ENCODE measurements at places on chromosomes 3 and 15.
A peak's percentile ranks its signal among the peaks of the same experiment; 100 is the strongest.

- no peak for DNase-seq
Measured at GRCh38 chr3:14262212-14262611, 83.6 kb downstream of the LSM3 start.

GRCh38 chr3:28905798-28906197 is 375.1 kb upstream of the RBMS3 start:
- no peak for DNase-seq

GRCh38 chr3:144308396-144308795 is 336.8 kb downstream of the DIPK2A start:
- DNase-seq: no peak

- DNase-seq: no peak
Measured at GRCh38 chr15:72872066-72872845, 88.7 kb upstream of the ADPGK start.

- DNase-seq: no peak
Measured at GRCh38 chr3:177930771-177931170, 605.5 kb upstream of the KCNMB2 start.

GRCh38 chr3:42839616-42840015 is 30.4 kb downstream of the ACKR2 start:
- peak; percentile 43 for DNase-seq

- DNase-seq: no peak
Measured at GRCh38 chr3:167666563-167666962, 12.8 kb upstream of the WDR49 start.

DNA sequence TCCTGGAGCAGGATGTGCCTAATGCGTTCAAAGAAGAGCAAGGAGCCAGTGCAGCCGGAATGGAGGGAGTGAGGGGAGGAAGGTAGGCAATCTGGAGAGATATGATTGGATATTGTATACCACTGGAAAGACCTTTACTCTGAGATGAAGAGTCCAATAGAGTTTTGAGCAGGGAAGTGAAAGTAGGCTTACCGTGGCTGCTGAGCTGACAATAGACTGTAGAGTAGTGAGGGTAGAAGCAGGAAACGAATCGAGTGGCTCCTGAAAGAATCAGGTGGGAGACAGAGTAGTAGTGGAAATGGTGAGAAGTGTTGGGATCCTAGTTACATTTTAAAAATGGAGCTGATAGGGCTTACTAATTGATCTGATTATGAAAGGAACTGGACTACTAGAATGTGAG is 51.8 kb upstream of the NUDT16 start:
- DNase-seq: no peak

GRCh38 chr3:118900737-118901525 is 133.7 kb downstream of the IGSF11 start:
- no peak for DNase-seq

GRCh38 chr15:100695048-100695447 is 92.7 kb downstream of the ASB7 start:
- DNase-seq: no peak

- DNase-seq: no peak
Measured at GRCh38 chr3:98259-98654, 98.3 kb upstream of the CHL1 start.

GRCh38 chr3:165434516-165434915 is 238.3 kb upstream of the SLITRK3 start:
- DNase-seq: no peak

- DNase-seq: peak; percentile 54
Measured at GRCh38 chr3:183131735-183132134, 30.8 kb downstream of the LAMP3 start.

GRCh38 chr3:188119846-188120245 is 34.1 kb upstream of the LPP start:
- DNase-seq: no peak

DNA sequence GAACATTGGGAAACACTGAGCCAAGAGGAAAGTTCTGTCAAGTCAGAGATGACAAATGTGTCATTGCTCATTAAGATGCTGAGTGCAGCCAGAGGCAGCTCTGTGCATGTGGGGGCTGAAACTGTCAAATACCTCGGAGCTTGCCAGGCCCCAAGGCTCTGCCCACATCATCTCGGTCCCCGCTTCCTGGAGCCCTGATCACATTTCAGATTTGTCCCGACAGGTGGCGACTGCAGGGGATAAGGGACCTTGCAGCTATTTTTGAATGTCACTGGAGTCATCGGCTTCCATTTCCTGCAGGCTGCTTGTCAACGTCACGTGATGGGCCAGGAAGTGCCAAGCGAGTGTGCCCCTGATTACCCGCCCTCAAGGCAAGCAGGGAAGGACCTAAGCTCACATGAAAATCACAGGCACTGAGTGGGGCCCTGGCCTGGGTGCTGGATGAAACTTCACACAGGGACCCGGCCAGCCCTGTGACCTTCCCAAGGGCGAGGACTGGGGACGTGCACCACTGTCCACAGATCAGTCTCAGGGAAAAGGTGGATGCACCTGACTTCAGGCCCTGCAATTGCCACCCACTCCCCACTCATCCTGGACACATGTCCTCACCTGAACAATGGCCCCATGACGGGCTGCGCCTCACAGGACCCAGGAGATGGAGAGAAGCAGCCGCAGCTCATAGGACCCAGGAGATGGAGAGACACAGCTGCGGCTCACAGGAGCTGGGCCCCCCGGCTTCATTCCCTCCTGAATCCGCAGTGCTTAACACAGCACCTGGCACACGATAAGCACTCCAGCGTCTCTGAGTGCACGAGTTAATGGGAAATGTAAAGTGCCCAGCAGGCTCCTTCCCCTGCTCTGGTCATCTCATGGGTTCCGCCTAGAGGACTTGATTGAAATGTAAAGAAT is 73.4 kb downstream of the NUP210 start:
- peak; percentile 79 for DNase-seq

DNA sequence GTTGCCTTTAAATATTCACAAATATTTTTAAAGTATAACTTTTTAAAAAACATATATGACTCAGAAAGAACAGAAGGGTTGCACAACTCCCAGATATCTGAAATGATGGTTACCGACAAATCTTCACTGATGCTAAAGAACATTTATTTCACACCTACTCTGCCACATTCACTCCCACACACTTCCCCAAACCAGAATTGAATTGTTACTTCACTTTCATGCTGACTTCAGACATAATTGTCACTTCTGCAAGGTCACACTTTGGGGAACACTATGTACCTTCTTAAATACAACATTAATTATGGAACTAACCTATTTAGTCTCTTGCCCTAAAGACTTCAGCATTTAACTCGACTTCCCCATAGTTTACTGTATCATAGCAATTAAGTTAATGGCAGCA is 795.1 kb downstream of the FHIT start:
- no peak for DNase-seq

- peak; percentile 77 for DNase-seq
Measured at GRCh38 chr15:90201130-90201943, at the start of gene SEMA4B. Gene SEMA4B (plus strand): TSS chr15:90201330. CDS start chr15:90201579, 249 bp downstream.

- no peak for DNase-seq
Measured at GRCh38 chr3:179973931-179974361, 62.8 kb downstream of the PEX5L start.

- no peak for DNase-seq
Measured at GRCh38 chr3:100195375-100195774, 65.4 kb upstream of the TBC1D23 start.

DNA sequence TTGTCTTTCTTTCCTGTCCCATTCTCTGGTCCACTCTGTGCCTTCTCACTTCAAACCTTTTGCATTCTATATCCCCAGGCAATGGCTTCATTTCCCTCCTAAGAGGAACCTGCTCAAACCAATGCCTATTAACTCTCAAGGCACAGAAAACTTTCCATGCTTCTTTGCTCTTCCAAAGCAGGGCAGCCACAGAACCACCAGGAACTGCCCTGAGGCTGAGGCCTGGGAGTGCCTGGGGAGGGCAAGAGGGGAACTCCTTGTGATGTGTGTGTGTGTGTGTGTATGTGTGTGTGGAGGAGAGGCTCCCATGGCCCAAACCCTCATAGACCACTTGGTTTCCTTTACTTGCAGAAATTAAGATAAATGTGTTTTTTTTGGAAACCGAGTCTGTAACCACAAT is 14.1 kb upstream of the PGPEP1L start:
- no peak for DNase-seq

- no peak for DNase-seq
Measured at GRCh38 chr3:173703771-173704170, 306.2 kb downstream of the NLGN1 start.

DNA sequence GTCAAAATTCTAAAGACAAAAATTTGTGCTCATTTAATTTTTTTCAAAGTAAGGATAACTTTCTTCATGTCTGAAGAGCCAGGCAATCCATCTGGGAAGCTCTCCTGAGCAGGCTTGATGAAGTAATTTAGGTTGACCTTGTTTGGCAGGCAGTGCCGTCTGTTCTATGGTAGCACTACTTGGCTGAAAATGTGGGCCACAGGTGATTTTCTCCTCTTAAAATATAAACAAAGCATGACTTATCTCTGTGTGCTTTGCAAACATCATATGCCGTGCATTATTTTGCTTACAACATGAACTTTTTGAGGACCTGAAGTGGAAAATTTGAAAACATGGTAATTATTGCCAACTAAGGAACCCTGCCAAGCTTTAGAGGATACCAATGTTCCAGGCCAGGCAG is 143.2 kb downstream of the RAP2B start:
- no peak for DNase-seq

- DNase-seq: no peak
Measured at GRCh38 chr3:69868841-69869420, 129.7 kb downstream of the MITF start.

DNA sequence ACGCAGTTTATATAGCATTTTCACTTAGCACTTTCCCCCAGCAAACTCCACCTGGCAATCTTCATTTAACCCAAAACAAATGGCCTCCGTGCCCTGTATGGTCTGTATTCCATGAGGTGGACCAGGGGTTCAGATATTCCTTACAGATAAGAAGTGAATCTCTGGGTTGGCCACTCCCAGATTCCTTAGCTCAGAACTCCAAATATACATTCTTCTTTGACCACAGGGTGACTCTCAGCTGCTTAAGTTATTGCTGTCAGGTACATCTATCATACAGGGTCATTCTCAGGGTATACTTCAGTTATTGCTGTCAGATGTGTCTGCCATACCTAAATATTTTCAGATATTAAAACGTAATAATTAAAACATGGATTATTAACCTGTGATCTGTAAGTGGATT is 229.8 kb downstream of the TBL1XR1 start:
- no peak for DNase-seq

GRCh38 chr3:143147707-143148106 is 28.1 kb downstream of the CHST2 start:
- DNase-seq: no peak

DNA sequence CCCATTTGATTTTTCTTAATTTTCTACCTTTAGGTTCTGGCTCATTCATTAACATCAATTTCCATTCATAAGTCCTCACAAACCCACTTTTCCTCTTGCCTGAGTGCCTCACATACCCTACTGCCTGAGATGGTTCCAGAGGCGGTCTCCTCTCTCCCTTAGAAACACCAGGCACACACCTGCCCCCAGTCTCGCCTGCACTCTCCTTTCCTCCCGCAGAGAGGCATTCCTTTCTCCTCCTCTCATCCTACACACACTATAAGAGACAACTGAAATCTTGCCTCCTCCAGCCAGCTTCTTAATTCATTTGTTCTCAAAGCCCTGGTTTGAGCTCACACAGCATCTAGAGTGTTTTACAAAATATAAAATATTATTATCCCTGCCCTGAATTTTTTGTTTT is 27.5 kb downstream of the TF start:
- DNase-seq: no peak

- no peak for DNase-seq
Measured at GRCh38 chr3:23952646-23953045, 7.6 kb downstream of the NR1D2 start.

DNA sequence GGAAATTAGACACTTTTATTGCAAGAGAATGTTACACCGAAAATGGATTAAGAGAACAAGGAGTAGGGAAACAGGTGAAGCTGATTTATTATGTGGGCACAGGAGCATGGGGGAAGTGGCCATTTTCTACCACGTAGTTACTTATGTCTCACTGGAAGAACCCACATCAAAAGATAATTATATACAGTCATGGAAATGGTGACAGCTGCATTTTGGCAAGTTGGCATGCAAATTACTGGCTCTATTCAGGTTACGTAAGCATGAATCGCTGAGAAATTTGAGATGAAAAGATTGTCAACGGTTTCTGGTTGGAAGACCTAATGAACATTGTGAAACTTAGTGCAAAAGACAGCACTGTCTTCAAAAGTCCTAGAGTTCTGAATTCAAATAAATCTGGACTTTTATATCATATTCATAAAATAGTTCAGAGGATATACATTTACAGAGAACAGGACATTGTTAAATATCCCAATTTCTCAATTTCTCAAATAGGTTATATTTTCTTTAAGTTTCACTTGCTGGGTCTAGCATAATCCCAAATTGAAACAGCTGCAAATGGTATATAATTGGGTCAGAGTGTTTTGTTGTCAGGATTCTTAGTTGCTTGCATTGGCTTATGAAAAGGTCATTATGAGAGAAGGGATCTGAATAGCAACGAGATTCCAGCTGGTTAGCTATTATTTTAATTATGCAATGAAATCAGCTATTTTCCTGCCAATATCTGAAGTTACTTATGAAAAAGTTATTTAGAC is 567.8 kb downstream of the ZPLD1 start:
- no peak for DNase-seq

DNA sequence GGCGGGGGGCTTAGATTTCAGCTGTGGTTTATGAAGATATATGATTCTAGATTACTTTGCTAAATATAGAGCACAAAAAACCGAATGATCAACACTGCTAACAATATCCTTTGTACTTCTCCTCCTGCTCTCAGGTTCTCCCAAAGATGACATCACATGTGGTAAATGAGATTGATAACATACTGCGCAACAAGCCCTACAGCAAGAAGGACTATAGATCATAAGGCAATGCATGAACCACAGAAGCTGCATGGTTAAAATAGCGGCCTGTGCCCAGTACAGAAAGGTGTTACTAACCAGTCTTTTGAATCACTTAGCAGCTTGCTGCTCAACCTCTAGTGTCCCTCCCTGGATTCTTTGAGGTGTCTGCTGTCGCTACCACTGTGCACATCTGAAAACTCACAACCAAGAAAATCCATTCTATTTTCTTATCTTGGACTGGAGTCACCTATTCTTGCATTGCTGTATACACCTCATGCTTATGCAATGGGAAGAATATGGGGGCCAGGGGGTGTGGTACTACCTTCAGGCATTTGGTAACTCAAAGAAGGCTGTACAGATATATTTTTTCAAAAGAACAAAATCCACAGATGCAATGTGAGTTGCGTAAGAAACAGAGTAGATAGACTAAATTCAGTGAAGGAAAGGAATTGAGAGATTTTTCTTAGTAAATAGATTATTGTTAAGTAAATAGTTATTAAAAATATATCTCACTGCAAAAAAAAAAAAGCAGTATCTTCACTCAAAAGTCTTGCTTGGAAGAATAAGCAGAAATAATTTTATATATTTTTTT is 18.2 kb downstream of the SSR3 start:
- DNase-seq: no peak
